ENCODE measurements at places on chromosomes 1 and 21.

- no peak for DNase-seq
These were observed 142.6 kb downstream of the AJAP1 start for GRCh38 chr1:4797016-4797410.

- no peak for DNase-seq
These were observed 161.6 kb upstream of the PTBP2 start for GRCh38 chr1:96559707-96560596.

DNA sequence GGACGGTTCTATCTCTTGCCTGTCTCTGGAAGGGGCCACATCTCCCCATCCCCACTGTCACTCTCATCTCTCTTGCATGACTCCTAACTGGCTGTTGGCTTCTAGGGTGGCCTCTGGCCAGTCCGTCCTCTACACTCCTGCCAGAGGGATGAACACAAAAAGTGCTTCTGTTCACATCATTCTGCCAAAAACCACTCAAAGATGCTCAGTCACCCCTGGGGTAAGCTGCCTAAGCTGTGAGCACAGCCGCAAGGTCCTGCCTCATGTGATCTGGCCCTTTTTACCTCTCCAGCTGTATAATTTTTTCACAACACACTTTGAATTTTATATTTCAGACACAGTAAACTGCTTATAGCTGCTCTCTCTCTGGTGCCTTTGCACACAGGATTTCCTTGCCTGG lies 97.6 kb upstream of the CD34 start:
- no peak for DNase-seq

GRCh38 chr1:22608361-22608760 lies 28.1 kb upstream of the C1QA start:
- no peak for DNase-seq

DNA sequence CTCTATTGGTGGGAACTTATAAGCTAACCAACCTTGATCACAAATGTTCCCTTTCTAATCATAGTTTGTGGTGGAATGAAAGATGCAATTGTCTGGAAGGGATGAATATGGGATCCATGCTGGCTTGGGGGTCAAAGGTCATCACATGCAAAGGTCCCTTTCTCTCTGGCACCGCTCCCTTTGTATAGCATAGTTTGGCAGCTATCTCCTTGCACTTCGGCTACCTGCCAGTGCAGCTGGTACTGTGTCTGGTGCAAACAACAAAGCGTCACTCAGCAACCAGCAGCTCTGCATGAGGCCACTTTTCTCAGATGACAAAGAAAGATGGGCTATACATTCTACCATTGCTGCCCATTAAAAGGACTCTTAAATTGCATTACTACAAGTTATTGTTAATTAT lies 188.2 kb upstream of the NFIA start:
- DNase-seq: no peak

DNA sequence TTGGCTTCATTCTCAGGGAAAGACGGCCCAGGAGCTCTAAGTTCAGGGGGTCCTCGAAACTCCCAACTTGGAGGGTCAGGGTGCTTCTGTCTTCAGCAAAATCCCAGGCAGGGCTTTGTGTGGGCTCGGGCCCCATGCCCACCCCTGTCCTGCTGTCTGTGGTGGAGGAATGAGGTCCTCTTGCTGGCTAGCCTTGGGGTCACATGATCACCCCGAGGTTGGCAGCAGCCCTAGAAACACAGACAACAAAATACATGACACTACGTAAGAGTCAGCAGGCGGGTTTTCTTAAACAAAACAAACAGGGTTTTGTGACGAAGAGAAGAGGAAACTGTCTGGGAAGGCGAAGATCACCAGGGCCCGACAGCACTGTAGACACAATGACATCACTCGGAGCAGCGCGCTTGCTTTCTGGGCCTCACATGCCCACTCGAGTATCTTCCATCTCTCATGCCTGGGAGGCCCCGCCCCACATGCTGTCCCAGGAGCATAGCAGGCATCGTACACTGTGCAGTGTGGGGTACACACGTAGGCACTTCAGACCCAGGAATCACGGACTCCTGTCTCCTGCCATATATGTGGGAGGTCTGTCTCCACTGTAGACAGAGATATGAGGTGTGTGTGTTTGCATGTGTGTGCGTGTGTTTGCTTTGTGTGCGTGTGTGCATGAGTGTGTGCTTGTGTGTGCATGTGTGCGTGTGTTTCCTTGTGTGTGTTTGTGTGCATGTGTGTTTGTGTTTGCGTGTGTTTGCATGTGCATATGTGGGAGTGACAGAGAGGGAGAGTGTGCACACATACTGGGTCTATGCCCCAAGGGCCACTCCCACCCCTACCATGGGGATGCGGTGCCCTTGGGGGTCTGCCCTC lies 94.7 kb downstream of the SIK1 start:
- no peak for DNase-seq

Data from stimulated activated CD8-positive, alpha-beta memory T cell treated with anti-CD3 and anti-CD28 coated beads, Interleukin-4, amount 100 ng/mL, for 4 hours (primary cell).